ENCODE measurements at places on chromosomes 2 and 18.

DNA sequence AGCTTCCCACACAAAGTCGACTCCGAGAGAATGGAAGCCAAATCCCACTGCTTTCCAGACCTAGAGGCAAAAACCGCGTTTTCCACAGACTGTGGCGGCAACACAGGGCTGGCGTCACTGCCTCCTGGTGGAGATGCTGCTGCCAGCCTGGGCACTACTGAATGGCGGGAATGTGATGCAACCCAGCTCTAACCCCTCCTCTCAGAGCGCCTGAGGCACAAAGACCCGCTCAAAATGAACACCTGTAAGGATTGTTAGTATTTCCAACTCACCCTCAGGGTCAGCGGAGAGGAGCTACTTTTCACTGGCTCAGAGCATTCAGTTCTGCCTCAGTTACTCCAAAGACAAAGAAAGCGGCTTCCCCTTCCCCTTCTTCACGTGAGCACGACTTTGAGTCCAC, 548.0 kb upstream of the SALL3 start:
- no peak for DNase-seq

DNA sequence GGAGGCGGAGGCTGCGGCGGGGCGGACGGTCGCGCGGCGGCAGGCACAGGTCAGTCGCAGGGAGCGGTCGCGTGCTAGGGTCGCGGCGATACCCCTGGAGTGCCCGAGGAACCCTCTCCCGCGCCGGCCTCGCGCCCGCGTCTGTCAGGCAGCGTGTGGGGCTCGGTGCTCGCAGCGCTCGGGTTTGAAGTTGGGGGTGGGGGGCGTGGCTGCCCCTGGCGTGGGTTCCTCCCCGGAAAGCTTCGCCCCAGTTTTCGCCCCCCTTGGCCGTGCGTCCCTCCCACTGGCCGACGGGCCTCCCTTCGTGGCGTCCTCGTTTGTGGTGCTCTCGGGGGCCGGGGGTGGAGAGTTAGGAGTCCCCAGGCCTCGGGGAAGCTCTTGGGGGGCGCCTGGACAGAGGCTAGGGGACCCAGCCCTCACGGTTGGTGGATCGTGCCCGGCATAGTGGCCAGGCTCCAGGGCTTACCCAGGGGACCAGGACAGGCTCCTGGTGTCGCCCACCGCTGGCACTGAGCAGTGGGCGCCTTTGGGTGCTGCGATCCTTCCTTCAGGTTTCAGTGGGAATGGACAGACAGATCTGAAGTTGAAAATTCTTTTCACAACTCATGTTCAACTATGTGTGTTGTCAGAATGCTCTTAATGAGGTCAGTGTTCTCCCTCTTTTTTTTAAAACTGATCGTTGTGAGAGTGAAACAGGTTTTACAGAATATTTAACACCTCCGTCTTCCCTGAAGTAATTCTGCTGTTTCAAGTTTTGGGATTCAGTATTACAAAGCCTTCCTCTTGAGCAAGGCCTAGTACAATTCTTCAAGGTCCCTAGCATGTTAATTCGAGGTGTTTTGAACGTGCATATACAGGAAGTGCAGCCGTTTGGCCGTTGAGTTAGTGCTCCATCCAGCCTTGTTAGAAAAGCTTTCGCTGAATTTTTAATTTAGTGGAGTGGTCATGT, 604 bp downstream of the RALBP1 start:
- DNase-seq = no peak

DNA sequence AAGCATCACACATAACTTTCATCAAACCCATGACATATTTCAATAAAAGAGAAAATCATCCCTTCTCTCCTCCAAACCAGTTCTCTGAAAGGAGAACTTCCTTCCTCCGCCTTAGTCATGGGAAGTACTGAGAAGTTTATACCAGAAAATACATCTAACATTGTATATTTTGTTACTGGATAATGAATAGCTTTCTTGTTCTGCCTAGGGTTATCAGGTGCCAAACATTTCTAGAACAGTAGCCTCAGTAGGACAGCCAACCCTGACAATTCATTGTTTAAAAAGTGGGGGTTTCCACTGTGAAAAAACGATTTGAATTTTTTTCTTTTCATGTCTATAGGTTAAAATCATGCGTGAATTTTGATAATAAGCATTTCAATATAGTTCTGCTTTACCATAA, 16.0 kb upstream of the DAW1 start:
- no peak for DNase-seq

- DNase-seq = no peak
These were observed 79.8 kb upstream of the CYRIA start for GRCh38 chr2:16745466-16745865.

- DNase-seq = no peak
These were observed 45.2 kb upstream of the NFU1 start for GRCh38 chr2:69482471-69482870.

DNA sequence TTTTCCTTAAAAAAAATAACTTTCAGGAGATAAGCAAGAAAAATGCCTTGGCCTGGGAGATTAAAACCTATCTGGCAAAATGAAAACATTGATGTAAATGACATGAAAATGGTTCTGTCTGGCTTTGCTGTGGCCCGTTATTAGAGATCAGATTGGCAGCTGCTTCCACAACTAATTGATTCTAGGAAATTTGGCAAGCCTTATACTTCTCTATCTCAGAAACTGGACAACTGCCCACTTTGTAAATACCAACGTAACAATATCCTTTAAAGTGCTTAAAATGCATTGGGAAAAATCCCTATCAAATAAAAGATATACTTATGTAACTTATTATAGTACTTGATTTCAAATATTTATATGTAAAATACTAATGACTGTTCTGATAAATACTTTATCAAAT, 14.2 kb upstream of the SKA1 start:
- no peak for DNase-seq

GRCh38 chr2:31274401-31275075, 40.6 kb downstream of the EHD3 start:
- DNase-seq = no peak

GRCh38 chr2:6999211-6999877, 82.1 kb downstream of the RNF144A start:
- DNase-seq = no peak

GRCh38 chr2:54750040-54750439, 26.6 kb downstream of the EML6 start:
- no peak for DNase-seq

DNA sequence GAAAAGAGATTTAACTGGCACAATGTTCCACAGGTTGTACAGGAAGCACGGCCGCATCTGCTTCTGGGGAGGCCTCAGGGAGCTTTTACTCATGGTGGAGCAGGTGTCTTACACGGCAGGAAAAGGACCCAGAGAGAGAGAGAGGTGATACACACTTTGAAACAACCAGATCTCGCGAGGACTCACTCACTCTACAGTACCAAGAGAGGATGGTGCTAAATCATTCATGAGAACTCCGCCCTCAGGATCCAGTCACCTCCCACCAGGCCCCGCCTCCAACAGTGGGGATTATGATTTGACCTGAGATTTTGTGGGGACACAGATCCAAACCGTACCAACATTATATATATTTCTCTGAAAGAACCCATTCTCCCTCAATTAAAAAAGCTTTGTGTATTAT, 79.7 kb upstream of the DOCK10 start:
- no peak for DNase-seq

GRCh38 chr2:75276093-75277029, 77.0 kb upstream of the TACR1 start:
- DNase-seq = no peak

- no peak for DNase-seq
These were observed 108.4 kb upstream of the OTOS start for GRCh38 chr2:240248721-240249422.

DNA sequence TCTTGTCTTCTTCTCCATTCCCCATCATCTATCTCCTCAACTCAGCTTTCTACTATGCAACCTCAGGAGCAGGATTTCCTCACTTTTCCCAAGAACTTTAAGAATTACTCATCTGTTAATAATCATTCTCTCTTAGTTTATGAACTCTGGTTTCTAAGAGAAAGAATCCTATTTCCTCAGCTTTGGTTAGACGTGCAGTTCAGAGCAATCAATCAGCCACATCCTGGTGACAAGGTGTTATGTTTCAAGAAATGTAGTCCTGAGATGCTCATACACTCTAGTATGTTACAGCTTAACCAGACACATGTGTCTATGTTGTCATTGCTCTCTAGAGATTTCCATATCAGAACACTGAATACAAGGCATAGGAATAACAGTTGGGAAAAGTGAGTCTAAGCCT, 277.9 kb downstream of the MBD2 start:
- no peak for DNase-seq

- no peak for DNase-seq
These were observed 183.5 kb upstream of the ZNF521 start for GRCh38 chr18:25535495-25535894.

DNA sequence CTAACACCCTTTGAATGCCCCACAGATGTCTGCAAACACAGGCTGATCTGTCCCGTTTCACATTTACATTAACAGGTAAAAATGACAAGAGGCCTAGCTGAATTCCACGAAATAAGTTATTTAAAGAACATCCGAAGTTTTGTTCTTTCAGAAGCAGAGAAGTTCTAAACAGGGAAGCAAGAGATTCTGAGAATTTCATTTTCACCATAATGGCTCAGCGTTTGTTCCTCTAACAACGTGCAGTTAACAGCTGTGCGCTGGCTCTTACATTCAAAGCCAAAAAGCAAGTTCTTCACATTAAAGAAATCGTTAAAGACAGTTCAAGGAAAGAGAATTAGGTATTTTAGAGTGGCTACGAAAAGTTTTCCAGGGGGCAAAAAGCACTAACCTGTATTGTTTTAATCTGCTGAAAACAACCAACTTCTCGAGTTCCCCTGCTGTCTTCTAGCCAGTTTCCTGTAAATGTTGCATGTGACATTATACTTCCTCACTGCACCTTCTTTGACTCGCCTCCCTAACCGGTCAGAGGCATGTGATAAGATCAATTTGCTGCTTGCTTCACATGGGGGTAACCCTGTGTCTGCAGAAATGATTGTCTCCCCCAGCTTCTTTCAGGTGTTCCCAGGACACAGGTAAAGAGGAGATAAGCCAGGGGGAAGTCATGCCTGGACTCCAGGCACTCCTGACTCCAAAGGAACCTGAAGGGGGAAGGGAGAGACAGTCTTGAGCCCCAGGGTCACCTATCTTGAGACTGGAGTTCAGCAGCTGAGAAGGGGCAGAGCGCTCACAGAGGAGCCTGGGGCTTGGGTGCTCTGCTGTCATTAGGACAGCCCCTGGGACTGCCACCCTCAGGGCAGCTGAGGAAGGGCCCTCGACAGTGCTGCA, 36.8 kb upstream of the WIPF1 start:
- DNase-seq = no peak

- DNase-seq = no peak
These were observed 3.8 kb downstream of the MRPL30 start for GRCh38 chr2:99184811-99185210.
